Activated effector memory CD4-positive, alpha-beta T cell treated with anti-CD3 and anti-CD28 coated beads, Interleukin-2, amount 50 U/mL, for 16 hours (primary cell): ENCODE measurements at places on chromosomes 1 and 21.

DNA sequence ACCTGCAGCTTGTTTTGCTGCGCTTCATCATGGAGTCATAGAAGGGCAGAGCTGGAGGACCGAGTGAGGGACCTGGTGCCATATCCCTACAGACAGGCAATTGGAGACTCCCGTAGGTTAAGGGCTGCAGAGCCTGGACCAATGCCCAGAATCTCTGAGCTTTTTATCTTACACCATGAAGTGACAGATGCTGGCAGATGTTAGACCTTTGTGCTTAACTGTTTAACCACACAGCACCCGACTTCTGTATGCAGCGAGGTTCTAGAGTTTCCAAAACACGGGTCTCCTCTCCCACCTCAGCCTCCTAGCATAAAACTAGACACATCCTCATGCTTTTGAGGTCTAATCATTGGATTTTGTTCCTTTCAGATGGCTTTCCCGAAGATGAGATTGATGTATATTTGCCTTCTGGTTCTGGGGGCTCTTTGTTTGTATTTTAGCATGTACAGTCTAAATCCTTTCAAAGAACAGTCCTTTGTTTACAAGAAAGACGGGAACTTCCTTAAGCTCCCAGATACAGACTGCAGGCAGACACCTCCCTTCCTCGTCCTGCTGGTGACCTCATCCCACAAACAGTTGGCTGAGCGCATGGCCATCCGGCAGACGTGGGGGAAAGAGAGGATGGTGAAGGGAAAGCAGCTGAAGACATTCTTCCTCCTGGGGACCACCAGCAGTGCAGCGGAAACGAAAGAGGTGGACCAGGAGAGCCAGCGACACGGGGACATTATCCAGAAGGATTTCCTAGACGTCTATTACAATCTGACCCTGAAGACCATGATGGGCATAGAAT is 47.6 kb downstream of the B3GALT5 start:
- DNase-seq, result no peak

DNA sequence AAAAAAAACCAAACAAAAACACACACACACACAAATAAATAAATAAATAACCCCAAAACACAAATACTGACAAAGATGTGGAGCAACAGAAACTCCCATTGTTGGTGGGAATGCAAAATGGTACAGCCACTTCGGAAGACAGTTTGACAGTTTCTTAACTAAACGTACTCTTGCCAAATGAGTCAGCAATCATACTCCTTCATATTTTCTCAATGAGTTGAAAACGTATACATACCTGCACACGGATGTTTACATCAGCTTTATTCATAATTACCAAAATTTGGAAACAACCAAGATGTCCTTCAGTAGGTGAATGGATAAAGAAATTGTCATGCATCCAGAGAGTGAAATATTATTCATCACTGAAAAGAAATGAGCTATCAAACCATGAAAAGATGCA is 23.5 kb downstream of the ASAP3 start:
- no peak for DNase-seq

GRCh38 chr1:84347932-84348555 is 46.5 kb downstream of the SAMD13 start:
- DNase-seq, result no peak

- DNase-seq, result peak; percentile 75
Measured at GRCh38 chr1:156146020-156146768, 7.2 kb upstream of the SEMA4A start.

GRCh38 chr1:226632169-226632879 is 83.8 kb downstream of the STUM start:
- peak; percentile 57 for DNase-seq

- DNase-seq, result no peak
Measured at GRCh38 chr21:35861661-35862060, 198.7 kb downstream of the SETD4 start.

- peak; percentile 92 for DNase-seq
Measured at GRCh38 chr1:156725683-156726280, 2.5 kb upstream of the METTL25B start.

GRCh38 chr1:109184687-109185086 is 29.0 kb upstream of the SARS1 start:
- DNase-seq, result no peak

GRCh38 chr21:44299458-44300261 is at the start of gene PFKL:
Gene PFKL (plus strand): TSS chr21:44300053. CDS start chr21:44300106, 53 bp downstream.
- peak; percentile 85 for DNase-seq

DNA sequence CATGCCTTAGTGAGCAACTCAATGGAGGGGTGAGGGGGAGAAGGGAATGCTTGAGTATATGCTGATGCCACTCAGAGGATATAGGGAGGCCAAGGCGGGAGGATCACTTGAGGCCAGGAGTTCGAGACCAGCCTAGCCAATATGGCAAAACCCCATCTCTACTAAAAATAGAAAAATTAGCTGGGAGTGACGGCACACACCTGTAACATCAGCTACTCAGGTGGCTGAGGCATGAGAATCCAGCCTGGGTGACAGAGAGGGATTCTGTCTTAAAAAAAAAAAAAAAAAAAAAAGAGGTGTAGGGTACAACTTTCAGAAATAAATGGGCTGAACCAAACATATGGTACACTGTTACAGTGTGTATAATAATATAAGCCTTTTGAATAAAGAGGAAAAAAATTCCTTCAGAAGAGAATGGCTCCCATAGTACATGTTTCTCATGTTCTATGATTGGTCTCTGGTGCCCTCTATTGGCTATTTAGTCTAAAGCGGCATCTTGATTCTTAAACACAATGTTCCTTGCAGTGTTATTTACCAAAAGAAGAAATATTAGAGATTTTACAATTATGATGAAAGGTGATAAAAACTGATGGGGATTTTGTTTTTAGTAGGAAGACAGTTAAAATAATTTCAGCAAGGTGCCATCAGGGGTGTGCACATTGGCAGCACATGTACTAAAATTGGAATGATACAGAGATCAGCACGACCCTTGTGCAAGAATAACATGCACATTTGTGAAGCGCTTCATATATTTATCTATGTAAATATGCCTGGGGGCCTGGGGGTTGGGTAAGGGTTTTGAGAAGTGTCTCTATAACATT is 109.8 kb downstream of the PATJ start:
- DNase-seq, result no peak

DNA sequence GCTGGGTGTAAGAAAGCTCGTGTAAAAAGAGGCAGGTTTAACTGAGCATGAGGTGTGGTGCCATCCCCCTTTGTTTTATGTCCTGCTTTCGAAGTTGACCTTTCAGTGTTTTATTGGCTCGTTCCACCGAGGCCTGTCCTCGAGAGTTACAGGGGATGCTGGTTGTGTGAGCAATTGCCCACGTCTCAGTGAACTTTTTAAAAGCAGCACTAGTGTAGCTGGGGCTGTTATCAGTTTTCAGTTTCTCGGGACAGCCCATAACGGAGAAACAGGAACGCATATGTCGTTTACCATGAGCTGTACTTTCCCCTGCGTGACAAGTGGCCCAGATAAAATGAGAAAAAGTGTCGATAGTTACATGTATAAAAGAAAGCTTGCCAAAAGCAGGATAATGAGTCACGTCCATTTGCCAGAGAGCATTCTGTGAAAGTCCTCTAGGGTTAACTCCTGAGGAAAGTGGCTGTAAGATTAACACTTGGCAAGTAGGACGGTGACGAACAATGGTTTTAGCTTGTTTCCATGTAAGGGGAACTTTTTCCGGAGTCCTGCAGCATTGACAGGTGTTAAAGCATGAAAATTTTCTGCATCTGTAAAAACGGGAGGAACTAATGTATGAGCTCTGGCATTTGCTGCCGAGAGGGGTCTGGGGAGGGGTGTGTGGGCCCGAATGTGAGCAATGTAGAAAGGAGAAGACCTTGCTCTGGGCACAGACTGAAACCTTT is 7.8 kb upstream of the LRRC47 start:
- no peak for DNase-seq

DNA sequence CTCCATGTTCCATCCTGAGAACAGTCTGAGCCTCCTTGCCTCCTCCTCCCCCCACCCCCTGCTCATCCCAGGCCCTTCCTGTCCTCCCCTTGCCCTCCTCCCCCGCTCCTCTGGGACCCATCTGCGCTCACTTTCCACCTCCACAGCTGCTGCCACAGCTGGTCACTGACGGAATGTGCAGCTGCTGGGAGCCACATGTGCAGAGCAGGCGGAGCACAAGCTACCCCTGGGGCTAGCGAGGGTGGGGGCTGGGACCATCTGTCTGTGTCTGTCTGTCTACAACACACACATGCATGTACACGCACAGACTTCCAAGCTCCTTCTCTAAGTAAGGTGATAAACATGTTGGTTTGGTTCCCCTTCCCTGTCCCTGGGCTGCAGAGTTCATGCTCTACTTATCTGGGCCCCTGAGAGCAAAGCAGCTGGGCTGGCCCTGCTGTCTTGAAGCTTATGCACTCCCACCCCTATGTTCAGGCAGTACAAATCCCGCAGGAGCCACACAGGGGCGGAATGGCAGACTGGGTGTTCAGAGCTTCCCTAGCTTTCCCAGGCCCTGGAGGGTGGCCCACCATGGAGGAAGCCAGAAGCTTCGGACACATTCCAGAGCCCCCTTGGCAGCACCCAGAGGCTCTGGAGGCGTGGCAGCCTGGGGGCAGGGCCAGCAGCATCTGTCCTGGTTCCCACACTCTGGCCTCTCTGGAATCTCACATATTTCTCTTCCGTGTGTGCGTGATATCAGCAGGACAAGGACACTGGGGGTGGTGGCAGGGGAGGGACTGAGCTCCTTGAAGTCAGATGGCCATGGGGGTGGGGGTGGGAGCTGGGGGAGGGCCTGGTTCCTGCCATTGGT is 7.0 kb upstream of the HEYL start:
- DNase-seq, result no peak

- DNase-seq, result no peak
Measured at GRCh38 chr1:194466706-194467105, 1280.3 kb upstream of the B3GALT2 start.

GRCh38 chr21:37631319-37632117 is 264.9 kb downstream of the DYRK1A start:
- DNase-seq, result no peak

DNA sequence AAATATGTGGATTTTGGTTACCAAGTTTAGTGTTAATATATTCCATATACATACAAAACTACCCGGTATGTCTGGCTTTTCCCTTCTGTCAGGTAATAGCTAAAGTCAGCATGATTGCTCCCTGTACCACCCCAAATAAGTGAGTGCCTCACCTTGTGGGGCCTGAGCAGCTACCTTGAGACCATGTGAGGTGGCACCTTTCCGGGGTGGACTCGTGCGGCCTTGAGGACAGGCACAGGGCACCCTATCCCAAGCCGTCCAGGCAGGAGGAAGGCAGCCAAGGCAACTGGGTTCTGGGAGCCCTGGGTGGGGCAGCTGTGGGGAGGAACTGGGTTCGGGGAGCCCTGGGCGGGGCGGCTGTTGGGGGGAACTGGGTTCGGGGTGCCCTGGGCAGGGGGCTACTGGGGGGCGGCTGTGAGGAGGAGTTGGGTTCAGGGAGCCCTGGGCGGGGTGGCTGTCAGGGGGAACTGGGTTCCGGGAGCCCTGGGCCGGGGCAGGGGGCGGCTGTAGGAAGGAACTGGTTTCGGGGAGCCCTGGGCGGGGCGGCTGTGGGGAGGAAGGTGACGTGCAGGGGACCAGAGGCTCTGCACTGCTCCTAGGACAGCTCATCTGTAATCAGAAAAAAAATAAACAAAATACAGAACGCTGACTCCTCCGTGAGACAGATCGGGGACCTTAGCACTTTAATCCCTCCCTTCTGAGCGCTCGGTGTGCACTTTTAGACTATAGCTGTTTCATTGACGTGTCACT is 63.3 kb downstream of the POFUT2 start:
- peak; percentile 88 for DNase-seq

GRCh38 chr1:41322835-41323234 is 38.4 kb upstream of the FOXO6 start:
- DNase-seq, result peak; percentile 68

GRCh38 chr1:235835226-235835625 is 31.5 kb downstream of the LYST start:
- no peak for DNase-seq

DNA sequence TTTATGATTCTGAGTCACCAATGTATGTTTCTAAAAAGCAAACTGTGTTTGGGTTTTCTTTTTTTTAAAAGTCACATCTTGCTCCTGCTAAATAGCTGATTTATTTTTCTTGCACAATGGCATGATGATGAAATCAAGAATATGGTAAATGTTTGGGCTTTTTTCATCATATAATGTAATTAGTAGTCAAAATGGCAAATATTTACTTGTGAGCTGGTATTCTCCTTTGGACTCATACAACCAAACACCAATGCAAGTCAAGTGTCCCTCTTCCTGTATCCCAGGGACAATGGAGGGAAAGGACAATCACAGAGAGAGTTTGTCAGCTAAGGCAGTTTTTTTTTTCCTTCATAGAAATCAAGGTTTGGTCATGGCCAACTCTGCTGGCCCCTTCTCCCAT is 94.6 kb upstream of the RALGPS2 start:
- DNase-seq, result no peak

GRCh38 chr1:244839656-244840055 is 4.2 kb downstream of the COX20 start:
- DNase-seq, result no peak

GRCh38 chr1:46134660-46135331 is 2.4 kb upstream of the PIK3R3 start:
- DNase-seq, result no peak

- DNase-seq, result no peak
Measured at GRCh38 chr1:39395357-39395831, 96.0 kb upstream of the BMP8A start.

GRCh38 chr1:55362558-55362957 is 147.4 kb upstream of the USP24 start:
- DNase-seq, result no peak

GRCh38 chr1:178361847-178362246 is 134.9 kb downstream of the CLEC20A start:
- DNase-seq, result no peak

GRCh38 chr1:177023726-177024125 is 140.8 kb downstream of the ASTN1 start:
- no peak for DNase-seq

GRCh38 chr1:23651069-23651808 is 40.4 kb upstream of the RPL11 start:
- no peak for DNase-seq

DNA sequence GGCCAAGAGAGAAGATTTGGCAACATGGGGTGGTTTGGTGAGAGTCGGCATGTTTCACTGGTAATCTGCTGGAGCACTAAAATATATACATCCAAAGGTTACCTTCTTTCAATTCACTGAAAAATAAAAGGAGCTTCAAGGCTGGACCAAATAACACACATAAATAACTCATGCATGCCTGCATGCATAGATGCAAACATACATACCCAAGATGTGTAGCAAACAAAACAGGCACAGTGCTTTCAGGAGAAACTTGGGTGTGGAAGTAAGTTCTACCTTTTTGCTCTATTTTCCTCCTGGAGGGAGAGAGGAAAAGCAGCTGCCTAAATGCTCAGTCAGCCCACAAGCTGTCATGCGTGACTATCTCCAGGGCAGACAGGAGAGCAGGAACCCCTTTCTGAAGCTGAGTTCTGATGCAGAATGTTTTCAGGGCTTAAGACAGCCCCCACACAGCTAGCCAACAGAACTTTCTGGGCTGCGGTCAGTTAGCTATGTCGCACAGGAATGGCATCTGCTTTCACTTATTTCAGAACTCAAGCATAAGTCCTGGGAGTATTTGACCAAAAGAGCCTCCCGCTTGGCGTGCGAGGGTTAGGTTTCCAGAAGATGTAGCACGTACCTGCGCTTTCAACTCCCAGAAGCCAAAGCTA is 166.2 kb downstream of the TOMM20 start:
- no peak for DNase-seq

GRCh38 chr1:200072636-200073285 is 45.3 kb downstream of the NR5A2 start:
- no peak for DNase-seq

GRCh38 chr1:238107322-238107721 is 216.6 kb upstream of the ZP4 start:
- no peak for DNase-seq
